Lung (tissue), 17 donors: ENCODE measurements at places on chromosomes 2 and 18. TPM values are rescaled to one million over a fixed set of nuclear protein-coding genes. Genes with fewer than 3 reads are reported as not detected.

The ALPP gene
- 25.8 TPM for total RNA-seq

The ACMSD gene
- 0.12 TPM for total RNA-seq

The NTSR2 gene
- total RNA-seq, result not detected

The TTC21B gene
- total RNA-seq, result 22.4 TPM

The LYG1 gene
- total RNA-seq, result 0.89 TPM

The CDK15 gene
- total RNA-seq, result 2.3 TPM
